ENCODE measurements at places on chromosomes 3 and 15.

GRCh38 chr3:136780741-136781140, 28.6 kb upstream of the STAG1 start:
- DNase-seq, result no peak

GRCh38 chr3:21330293-21330692, 420.7 kb downstream of the ZNF385D start:
- no peak for DNase-seq

DNA sequence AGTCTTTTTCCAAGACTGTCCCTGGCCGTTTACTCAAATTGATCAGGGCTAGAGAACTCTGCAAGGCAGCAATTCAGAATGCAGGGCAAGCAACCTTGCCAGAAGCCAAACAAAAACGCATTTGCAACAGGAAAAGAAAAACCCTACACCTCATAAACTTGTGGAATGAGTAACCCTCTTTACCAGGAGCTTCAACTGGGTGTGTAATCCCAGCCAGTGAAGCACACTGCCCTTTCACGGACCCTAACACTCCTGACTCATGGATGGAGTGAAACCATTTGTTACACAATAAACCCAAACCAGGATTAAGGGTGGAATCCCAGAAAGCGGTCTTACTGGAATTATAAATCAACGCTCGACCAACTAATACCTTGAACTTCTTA, 14.8 kb upstream of the LDHAL6B start:
- no peak for DNase-seq

DNA sequence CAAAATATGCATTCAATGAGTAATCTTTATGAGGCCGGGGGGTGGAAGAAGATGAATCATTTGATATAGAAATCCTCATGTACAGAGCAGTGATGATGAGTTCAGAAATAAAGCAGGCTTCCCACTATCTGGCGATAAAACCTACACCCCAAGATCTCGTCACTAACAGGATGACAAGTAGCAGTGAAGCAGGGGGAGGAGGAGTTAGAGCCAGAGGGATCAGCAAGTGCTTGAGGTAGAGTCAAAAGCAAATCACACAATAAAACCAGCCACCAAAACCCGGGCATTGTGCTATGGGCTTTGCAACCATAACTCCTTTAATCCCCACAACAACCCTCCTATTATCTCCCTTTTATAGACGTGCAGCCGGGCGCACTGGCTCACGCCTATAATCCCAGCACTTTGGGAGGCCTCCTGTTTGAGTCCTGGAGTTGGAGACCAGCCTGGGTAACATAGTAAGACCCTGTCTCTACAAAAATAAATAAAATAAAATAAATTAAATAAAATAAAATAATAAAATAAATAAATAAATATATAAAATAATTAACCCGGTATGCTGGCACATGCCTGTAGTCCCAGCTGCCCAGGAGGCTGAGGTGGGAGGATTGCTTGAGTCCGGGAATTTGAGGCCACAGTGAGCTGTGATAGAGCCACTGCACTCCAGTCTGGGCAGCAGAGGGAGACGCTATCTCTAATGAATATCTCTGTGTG, 53.0 kb downstream of the STARD5 start:
- DNase-seq, result no peak

DNA sequence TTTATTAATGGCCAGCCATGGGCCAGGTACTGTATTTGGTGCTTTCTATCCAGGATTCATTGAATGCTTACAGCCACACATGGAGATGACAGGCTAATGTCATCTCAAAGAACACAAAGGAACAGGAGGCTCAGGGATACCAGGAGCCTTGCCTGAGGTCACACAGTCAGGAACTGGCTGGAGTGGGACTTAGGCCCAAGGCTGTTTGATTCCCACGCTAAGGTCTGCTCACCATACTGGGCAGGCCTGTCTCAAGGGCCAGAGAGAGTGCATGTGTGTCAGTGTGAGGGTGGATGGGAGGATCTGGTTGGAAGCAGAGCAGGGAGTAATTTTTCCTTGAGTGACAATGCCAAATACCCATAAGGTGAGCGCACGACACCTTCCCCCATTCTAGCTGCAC, 37.6 kb downstream of the EPHB3 start:
- DNase-seq, result no peak

DNA sequence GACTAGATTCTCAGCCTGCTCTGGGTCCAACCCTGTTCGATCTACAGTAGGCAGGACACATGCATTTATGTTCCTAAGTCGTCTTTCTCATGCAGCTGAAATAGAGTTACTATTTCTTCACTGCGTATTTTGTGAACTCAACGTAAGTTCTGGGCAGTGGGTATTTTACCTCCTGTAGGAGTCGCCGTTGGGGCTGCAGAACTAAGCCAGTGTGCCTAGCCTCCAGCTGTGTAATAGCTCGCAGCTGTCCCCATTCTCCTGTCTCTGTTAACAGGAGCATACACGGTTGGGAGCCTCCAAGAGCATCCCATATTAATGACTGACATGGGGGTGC, 58.4 kb upstream of the HRH1 start:
- DNase-seq, result no peak

GRCh38 chr15:78208887-78209645, 25.3 kb downstream of the ACSBG1 start:
- DNase-seq, result no peak

DNA sequence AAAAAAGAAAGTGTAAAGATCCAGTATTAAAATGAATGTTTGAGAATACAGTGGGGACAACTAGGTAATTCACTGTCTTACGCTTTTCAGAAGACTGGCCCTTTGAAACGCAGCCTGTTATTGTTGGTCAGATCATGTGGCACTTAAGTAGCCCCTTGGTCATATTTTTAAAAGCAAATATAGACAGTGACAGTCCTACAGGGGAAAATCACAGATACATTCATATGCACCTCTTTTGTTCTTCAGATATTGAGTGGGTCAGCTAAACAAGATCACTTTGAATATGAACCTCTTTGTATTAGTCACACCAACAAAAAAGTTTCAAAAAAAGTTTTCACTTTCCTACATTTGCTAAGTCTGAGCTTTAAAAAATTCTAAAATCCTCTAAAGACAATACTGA, 36.0 kb downstream of the TIGIT start:
- no peak for DNase-seq

GRCh38 chr3:15337963-15338362, 5.6 kb upstream of the SH3BP5 start:
- DNase-seq, result no peak

- no peak for DNase-seq
Measured at GRCh38 chr15:55124616-55125015, 72.1 kb downstream of the RSL24D1 start.

DNA sequence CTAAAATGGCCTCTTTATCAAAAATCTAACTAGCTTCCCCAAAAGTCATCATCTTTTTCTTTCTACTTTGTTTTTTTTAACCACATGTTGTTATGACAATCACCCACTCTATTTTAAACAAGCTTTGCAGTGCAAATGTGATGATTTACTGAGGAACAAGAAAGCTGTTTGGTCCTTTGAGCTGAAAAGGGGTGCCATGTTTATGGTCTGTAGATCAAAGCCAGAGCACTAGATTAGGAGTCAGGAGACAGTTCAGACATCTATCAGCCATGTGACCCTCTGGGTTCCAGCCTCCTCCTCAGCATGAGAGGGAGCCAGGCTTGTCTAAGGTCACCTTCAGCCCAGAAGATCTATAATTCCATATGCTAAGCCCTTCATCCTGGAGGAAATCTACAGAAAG, 65.9 kb downstream of the RPL22L1 start:
- no peak for DNase-seq

DNA sequence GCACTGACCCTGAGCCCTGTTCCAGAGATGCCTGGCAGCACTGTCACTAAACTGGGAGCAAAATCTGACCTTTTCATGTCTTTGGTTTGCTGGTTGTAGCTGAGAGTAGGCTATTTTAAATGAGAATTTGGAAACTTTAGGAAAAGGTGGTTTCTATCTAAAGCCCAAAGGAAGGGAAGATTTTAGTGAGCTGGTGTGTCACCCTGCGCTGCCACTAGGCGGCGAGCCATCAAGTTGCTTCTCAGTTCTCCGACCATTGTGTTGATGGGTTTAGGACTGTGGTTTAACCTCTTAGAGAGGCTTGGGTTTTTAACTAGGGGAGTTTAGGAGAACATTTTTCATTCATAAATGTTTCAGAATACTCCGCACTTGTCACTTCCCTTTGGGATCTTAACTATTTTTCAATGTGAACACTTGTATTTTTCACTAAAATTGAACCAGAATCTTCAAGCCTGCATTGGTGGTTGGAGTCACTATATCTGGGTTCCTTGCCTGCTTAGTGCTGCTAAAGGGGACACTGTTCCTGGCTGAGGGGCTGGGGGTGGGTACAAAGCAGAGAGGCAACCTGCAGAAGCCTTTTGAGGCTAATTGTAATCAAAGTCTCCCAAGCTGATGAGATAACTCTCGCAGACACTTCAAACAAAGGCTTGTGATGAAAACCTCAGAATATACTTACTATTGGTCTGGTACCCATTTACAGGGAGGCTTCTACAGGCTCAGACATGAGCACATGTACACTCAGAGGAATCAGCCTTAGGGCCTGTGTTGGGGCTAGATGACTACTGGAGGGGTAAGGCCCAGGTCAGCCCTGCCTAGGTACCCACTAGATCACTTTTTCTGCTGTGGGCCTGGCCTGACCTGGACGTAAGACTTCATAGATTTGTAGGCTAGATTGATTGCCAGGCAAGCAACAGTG, 16.8 kb downstream of the EXOSC7 start:
- no peak for DNase-seq

DNA sequence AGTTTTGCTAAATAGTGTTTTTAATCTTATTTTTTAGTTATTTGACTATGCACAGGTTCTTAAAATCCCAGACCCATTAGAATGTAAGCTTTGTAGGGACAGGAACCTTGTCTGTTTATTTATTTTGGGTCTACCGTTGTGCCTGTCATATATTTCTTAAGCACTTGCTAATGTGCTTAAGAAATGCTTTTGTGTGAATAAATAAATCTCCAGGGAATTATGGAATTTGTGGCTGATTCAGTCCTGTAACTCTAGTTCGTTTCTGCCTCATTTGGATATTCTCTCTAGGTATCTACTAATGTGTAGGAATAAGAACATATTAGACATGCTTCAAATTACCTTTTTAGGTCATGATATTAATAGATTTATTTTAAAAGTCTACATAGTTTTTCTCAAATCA, 161.6 kb downstream of the LPP start:
- DNase-seq, result no peak

DNA sequence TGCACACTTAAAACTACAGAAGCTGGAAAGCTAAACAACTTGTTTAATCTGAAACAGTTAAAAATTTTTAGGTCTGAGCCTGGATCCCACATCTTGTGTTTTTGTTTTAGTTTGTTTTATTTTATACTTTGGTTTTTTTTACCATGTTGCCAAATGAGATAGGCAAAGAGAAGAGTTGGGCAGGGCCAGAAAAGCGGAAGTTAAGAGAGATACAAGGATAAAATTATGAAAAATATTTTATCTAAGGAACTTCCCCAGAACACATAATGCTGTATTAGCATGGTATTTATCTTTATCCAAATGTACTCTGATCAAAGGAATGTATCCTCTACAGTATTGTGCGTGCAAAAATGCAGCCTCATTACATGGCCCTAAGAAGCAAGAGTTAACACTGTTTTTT, 50.7 kb downstream of the PROS1 start:
- DNase-seq, result no peak

- DNase-seq, result no peak
Measured at GRCh38 chr15:35450492-35450891, 95.5 kb downstream of the DPH6 start.

GRCh38 chr3:25592510-25592968, 72.2 kb downstream of the TOP2B start:
- no peak for DNase-seq

DNA sequence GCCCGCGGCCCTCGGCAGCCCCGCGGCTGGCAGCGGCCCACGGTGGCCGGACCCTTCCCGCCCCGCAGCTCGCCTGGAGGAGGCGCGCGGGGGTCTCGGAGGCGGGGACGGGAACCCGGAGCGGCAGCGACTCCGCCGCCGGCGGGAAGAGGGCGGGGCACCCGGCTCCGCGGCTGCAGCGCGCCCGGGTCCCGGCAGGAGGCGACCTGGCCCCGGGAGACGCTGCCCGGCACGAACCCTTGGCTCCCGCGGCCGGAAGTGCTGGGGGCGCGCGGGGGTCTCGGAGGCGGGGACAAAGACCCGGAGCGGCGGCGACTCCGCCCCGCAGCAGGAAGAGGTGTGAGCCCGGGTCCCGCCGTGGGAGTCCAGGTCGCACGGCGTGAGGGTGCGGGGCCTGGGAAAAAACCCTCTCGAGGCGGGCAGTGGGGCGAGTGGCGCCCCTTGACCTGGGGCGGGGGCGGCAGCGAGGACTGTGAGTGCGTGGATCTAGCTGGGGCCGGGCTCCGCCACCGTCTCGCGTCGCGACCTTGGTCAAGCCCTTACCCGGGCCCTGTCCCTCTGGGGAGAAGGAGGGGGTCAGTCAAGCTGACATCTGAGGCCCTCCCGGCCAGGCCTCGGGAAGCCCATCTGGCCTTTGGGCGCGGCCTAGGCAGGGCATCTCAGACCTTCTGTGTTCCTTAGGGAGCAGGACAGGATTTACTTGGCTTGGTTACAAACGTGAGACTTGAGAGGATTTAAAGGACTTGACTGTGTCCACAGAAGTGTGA, at the start of gene CIB2:
TSS of gene CIB2 (minus strand) at position 151 of the 767 bp plus-strand sequence. CDS start 230 bp downstream, outside the sequence.
- no peak for DNase-seq

GRCh38 chr15:35439291-35439690, 106.7 kb downstream of the DPH6 start:
- no peak for DNase-seq

GRCh38 chr3:96324087-96324486, 490.3 kb upstream of the EPHA6 start:
- DNase-seq, result no peak

DNA sequence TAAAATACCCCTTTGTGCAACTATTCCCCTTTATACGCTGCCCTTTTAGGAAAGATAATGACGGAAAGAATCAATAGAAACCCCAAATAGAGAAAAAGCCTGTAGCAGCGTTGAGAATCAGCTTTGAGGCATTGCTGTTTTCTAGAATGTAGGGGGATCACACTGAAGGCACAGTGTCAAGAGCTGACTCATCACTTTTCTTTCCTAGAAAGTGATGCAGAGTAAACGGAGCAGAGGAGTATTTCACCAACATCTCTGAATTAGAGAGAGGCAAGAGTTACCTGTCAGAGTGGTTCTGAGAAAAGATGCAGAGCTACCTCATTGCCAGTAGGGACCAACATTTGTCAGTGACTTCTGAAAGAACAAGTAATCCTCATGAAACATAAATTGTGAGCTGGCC, 269.8 kb upstream of the TMC3 start:
- no peak for DNase-seq

GRCh38 chr3:183122257-183122932, 23.1 kb upstream of the MCCC1 start:
- DNase-seq, result no peak

- no peak for DNase-seq
Measured at GRCh38 chr3:112407214-112407887, 74.4 kb downstream of the CD200 start.

DNA sequence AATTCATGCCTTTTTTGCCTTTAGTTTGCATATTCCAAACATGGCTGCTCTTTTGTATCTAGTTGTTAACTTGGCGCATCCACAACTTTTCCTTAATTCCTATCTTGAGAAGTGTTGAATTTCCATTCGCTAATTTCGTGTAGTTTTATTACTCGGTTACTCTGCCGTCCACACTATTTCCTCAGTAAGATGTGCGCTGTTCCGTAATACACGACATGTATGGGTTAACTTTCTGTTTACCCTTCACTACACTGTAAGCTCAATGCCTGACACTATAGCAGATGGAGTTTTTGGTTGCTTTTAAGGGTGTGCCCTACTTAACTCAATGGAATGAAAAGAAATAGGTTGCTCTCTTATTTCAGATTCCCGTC, 724 bp downstream of the RPSA start:
- DNase-seq, result no peak

All from cortex of kidney (tissue), 1 donor.